ENCODE measurements at places on chromosomes 12 and 14.

- no peak for DNase-seq
Observed at GRCh38 chr12:84046859-84047258, 865.7 kb downstream of the SLC6A15 start.

GRCh38 chr12:132356691-132357622, 27.6 kb upstream of the GALNT9 start:
- no peak for DNase-seq

DNA sequence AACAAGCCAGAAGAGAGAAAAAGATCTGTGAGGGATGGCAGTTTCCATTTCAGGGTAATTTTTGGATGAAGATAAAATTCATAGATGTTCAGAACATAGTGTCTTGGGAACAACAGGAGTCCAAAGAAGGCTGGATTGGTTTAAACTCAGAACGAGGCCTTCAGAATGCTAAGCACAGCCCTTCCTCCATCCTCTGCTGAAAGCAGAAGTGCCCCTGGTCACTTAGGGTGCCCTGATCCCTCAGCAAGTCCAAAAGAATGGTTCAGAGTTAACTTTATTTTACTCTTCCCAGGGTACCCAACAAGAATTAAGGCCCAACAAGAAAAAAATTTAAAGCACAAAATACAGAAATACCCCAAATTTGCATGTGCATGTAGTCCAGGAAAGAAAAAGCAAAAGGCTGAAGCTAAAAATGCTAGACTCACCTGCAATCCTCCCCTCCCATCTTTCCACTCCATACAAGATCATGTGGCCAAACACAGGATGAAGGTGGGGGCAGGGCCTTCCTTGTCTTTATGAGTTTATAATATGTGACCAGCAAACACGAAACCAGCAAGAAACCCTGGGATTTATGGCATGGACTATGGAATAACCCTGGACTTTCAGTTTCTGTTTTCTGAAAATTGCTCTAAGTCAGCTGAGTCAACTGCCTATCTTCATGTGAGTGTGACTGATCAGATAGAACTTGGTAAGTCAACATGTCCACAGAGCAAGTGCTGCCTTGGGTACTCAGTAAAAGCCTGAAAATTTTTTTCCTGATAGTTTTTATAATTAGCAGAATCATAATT, 21.2 kb downstream of the MAX start:
- no peak for DNase-seq

DNA sequence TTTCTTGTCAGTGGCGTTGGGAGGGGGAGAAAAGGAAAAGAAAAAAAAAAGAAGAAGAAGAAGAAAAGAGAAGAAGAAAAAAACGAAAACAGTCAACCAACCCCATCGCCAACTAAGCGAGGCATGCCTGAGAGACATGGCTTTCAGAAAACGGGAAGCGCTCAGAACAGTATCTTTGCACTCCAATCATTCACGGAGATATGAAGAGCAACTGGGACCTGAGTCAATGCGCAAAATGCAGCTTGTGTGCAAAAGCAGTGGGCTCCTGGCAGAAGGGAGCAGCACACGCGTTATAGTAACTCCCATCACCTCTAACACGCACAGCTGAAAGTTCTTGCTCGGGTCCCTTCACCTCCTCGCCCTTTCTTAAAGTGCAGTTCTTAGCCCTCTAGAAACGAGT, 1.9 kb downstream of the ASCL1 start:
- no peak for DNase-seq

GRCh38 chr12:132579744-132580143, 30.6 kb downstream of the LRCOL1 start:
- no peak for DNase-seq

All from SIG-M5 (cell line).